ENCODE measurements at places on chromosomes 12 and 14.

DNA sequence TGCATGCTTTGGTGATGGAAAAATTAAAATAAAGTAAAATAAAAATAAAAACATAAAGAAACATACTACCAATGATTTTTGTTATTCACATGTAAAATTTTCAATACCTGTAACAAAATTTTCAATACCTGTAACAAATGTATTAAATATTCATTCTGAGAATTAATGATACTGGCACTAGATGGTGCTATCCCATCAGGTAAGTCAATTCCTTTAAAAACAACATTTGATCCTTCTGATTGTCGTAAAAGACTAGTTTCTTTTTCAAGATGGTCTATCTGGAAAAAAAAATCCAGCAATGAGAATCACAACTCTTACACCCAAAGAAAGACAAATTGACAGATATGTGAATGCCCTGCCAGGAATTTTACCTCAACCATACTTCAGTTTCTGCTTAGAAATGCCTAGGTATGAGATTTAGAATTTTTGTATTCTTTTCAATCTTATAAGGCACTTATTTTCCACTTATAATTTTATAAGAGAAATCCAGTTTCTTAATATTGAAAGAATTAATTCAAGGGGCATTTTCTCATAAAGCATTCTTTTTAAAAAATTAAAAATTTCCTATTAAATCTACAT is 30.7 kb downstream of the CEP290 start:
- no peak for DNase-seq

DNA sequence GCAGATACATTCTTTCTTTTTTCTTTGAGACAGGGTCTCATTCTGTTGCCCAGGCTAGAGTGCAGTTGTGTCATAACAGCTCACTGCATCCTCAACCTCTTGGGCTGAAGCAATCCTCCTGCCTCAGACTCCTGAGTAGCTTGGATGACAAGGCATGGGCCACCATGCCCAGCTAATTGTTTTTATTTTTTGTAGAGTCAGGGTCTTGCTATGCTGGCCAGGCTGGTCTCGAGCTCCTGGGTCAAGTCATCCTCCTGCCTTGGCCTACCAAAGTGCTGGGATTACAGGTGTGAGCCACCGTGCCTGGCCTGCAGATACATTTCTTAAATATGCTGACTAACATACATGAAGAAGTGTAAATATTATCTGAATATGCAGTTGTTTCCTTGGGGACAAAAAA is 115.8 kb downstream of the HECTD4 start:
- no peak for DNase-seq

- no peak for DNase-seq
Observed at GRCh38 chr12:91972896-91973295, 172.8 kb downstream of the BTG1 start.

DNA sequence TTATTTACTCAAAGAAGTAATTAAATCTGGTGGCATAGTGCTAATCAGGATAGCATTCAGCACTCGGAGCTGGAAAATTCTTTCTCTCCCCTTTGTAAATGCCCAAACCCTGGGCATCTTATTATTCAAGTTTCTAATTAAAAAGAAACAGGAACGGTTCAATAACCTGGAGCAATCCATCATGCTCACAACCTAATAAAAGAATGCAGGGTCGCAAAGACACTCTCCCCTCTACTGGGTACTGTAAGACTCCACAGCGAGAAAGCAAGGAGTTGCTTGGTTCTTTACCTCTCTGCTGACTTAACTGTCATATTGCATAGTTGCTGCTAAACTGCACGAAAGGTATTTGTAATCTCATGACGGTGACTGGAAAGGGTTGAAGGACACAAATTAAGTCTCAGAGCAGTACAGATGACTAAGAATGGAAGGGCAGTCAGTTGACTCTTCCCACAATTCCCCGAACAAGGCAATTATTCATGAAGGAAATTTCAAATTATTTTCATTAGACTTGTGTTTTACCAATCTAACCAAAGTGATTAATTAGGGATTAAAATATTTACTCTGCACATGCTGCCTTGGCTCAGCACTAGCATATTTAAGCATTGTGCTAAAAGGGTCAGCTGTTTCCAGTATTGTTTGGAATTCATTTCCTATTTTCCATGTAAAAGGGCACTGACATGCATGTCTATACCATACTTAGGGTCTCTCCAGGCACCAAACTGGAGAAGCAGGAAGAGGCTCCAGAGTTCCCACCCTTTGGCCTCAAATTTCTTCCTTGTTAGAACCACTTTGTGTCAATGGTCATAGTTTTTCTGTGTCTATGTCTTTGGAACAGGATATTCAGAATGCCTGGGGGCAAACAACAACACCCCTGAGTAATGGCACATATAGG is 182.2 kb downstream of the EXOC5 start:
- DNase-seq = no peak

DNA sequence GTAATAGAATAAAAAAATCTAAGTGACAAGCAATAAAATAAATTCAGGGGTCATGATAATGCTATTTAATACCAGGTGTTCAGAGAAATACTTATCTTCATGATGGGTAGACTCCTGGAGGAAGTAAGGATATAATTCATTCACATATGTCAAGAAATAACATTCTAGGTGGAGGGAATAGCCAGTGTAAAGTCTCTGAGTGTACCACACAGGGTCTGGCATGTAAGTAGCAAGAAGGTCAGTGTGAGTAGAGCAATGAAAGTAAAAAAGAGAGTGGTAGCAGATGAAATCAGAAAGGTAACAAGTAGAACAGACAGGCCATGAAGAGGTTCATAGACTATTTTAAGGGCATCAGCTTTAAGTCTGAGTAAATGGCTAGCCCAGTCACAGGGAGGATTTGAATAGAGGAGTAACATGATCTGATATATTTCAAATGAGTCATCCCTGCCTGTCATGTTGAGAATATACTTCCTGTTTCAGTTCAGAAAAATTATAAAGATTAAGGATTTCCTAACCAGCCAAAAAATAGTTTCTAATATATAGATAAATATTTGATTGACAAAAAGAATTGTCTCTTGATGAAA is 519.9 kb downstream of the C12orf50 start:
- DNase-seq = no peak

Data from T-helper 9 cell (primary cell).